ENCODE measurements at places on chromosomes 2 and 18.
A peak's percentile ranks its signal among the peaks of the same experiment; 100 is the strongest.

GRCh38 chr2:62215306-62216064, 19.6 kb downstream of the B3GNT2 start:
- DNase-seq = no peak

- DNase-seq = no peak
These were observed 112.3 kb upstream of the ATP5MC3 start for GRCh38 chr2:175293776-175294175.

DNA sequence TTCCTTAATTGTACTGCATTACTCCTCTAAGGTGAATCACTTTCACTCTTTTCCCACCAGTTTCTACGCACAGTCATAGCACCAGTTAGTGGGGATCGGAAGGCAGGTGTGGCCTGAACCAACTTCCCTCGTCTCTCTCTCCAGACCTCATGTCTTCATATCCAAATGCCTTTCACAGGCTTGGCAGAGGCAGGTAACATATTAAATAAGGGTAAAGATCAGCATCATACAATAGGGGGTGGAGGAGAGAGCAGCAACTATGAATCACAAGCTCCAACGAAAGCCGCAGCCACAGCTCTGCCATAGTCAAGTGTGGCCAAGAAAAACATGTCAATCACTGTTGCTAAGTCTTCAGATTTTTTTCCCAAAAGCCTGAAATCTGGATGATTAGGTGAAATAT, 40.3 kb downstream of the AP1S3 start:
- DNase-seq = no peak

DNA sequence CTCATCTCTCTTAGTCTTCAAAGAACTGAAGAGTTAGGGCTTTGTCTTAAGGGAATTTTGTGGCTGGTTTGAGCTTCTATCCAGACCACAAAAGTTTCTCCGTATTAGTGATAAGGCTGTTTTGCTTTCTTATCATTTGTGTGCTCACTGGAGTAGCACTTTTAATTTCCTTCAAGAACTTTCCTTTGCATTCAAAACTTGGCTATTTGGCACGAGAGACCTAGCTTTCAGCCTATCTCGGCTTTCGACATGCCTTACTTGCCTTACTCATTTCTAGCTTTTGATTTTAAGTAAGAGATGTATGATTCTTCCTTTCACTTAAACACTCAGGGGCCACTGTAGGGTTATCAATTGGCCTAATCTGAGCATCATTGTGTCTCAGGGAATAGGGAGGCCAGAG, 29.9 kb downstream of the HDHD2 start:
- no peak for DNase-seq

DNA sequence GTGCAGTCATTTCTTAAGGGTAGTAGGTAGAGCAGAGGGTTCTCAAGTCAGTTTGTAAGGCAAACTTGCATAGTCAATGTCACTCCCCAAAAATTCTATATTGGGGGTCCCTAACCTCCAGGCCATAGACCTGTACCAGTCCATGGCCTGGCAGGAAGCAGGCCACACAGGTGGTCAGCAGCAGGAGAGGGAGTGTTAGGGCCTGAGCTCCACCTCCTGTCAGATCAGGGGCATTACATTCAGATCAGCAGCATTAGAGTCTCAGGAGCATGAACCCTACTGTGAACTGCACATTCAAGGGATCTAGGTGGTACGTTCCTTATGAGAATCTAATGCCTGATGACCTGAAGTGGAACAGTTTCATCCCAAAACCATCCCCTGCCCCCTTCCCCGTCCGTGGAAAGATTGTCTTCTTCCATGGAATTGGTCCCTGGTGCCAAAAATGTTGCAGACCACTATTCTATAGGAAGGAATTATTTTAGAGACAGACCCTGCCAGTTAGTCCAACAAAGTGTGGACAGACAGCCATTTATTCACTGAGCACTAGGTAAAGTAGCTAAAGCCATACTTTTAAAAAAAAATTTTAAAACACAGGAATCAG, 6.7 kb downstream of the COA5 start:
- no peak for DNase-seq

- no peak for DNase-seq
These were observed 102.6 kb upstream of the SMIM21 start for GRCh38 chr18:75530118-75530517.

GRCh38 chr2:200762127-200762526, 49.6 kb upstream of the BZW1 start:
- DNase-seq = no peak

DNA sequence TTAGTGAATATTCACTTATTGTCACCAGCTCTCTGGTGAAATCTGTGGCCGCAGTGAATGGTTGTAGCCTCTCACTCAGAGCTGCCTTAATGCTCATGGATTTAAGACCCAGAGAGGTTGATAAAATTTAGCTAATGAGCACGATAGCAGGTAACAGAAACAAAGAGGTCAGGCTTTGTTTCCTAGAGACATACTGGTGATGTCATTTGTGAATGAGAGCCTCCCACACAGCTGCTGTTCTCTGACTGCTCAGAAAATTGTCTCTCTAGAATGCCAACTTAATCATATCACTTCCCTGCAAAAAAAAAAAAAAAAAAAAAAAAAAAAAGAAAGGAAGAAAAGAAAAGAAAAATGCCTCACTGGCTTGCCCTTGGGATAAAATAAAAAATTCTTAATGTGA, 411.7 kb upstream of the MYT1L start:
- no peak for DNase-seq

GRCh38 chr2:69514406-69514805, 77.2 kb upstream of the NFU1 start:
- DNase-seq = no peak

DNA sequence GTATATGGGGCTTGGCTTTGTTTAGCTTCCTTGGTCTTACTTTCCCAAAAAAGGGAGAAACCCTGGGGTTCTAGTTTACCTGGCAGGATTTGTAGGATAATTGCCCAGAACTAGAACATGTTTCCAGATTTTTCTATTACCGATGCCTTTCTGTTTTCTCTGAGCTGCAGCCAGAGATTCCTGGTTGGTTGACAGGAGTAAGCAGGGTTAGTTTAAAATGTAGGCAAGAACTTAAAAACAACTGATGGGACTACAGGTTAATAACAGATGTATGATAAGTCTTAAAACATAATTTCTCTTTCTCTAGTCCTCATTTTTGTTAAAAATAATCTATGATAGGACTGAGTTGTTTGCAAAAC, 38.9 kb upstream of the GMCL1 start:
- no peak for DNase-seq

DNA sequence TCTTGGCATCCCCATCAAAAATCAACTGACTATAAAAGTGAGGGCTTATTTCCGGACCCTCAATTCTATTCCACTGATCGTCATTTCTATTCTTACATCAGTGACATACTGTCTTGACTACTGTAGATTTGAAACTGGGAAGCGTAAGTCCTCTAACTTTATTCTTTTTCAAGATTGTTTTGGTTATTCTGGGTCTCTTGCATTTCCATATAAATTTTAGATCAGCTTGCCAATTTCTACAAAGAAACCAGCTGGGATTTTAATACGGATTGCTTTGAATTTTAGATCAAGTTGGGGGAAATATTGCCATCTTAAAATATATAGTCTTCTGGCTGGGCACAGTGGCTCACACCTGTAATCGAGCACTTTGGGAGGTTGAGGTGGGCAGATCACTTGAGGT, 17.9 kb upstream of the INPP4A start:
- no peak for DNase-seq

DNA sequence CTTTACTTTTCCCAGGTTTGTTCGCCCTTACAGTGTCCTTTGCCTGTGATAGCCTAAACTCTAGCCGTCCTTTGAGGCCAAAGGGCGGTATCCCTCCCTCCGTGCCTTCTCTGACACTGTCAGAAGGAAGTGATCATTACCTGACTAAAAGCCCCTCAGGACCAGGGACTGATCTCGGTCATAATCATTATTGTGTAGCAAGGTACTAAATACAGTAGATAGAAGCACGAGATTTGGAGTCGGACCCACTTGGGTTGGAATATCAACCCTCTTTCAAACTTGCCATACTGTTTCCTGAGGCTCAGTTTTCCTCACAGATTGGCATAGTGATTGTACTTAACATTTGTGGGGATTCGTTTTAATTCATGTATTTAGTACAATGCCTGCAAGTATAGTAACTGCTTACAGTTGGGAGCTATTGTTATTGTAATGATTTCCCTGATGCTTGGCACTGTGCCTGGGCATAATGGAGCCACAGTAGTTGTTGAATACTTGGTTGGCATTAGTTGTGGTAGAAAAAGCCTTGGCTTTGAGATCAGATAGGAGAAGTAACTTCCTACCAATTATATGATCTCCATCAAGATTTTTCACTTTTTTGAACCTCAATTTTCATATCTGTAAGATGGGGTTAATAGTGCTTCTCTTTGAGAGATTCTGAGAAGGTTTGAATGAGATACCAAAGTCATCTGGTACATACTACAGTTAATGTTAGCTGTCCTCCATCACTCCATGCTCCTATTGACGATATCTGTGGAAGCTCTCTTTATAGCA, 836 bp downstream of the STK11IP start:
- no peak for DNase-seq

- DNase-seq = no peak
These were observed 494.3 kb downstream of the STK39 start for GRCh38 chr2:167753142-167753541.

DNA sequence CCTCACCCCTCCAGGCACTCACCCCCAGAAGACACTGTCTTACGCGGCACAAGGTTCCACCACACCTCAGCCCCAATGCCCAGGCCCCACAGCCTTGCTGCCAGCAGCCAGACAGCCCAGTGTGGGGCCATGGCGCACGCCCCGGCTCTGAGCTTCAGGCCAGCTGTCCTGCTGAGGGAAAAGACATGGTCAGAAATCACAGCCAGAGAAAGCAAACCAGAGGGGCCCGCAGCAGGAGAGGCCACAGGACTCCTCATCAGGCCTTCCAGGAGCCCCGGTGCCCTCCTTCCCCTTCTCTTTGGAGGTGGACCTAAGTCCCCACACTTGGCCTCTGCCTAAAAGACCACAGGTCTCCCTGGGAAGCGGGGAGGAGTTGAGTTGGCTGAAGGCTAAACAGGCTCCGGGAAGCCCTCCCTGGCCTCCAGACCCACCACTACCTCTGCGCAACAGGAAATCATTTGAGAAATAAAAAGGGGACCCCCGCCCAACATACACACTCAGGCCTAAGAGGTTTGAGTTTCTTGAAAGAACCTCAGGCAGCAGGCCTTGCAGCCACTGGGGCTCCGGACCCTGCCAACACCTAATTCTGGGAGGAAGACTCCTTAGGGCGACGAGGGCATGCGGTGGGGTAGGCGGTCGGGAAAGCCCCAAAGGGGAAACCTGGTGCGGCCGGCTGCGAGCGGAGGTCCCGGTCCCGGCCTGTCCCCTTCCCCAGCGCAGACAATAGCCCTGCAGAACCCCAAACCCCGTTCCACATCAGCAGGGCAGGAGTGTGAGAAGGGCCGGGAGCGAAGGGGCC, 1.9 kb downstream of the SEMA4C start:
- DNase-seq = no peak

- no peak for DNase-seq
These were observed 61.2 kb upstream of the RBBP8 start for GRCh38 chr18:22871809-22872525.

GRCh38 chr2:75551434-75551833, 9.3 kb downstream of the EVA1A start:
- no peak for DNase-seq

DNA sequence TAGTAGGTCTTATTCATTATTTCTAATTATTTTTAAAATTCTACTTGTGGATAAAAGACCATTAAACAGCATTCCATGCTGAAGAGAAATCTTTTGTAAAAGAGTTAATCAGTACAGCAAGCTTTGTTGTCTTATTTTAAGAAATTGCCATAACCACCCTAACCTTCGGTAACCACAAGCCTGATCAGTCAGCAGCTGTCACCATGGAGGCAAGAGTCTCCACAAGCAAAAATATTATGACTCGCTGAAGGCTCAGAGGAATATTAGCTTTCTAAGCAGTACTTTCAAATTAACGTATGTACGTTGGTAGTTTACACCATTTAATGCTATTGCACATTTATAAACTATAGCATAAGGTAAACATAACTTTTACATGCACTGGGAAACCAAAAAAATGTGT, 650.5 kb upstream of the LINC00305 start:
- DNase-seq = no peak

- peak; percentile 68 for DNase-seq
These were observed at the start of gene GRHL1 for GRCh38 chr2:9951522-9952285. GRHL1 (plus strand) TSS chr2:9951693; CDS start chr2:9951834, 141 bp downstream.

DNA sequence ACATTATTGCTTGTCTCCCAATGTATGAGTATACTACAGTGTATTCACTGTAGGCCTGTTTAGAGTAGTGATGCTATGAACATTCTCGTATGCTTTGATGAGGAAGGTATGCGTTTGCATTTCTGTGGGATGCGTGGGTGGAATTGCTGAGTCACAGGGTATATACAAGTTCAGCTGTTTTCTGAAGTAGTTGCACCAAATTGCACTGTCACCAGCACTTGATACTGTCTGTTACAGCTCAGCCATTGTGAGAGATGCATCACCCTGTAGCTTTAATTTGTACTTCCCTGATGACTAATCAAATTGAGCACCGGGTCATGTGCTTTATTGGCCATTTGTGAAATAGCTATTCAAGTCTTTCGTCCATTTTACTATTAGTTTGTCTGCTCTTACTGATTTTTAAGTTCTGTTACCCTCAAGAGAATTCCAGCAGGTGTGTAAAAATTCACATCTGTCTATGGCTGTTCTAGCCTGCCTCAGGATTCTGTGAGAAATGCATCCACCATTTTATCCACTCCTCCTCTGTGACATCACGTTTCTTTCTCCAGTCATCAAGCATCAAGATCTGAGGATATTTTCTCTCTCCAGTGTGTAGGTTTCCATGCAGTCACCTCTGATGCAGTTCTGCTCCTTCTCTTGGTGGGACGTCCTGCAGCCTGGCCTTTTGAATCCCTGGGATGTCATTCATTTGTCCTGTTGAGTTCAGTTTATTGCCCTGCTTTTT, 72.5 kb downstream of the DGKD start:
- DNase-seq = no peak

DNA sequence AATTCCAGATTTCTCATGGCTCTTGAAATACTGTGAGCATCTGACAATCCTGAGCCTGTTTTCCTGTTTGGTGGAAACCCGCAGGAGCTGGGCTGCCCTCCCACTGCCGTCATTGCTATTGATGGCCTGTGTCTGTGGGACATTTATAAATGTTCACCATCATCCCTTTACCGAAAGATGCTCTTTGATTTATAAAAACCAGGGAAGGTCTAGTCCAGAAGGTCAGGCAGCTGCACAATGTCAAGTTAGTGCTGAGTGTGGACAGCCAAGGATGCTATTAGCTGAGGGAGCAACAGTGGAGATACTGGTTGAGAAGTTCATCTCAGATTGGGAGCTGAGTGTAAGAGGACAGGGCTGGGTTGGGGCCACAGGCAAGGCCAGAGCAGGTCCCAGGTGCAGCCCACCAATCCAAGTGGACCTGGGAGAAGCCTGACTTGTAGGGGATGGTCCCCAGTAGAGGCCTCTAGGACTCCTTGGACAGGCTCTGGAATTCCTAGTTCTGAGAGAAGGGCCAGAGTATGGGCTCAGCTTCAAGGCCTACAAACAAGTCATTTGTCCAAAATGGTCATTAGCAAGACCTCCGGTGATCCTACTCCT, 55.1 kb downstream of the COPS8 start:
- no peak for DNase-seq

GRCh38 chr2:219851801-219852481, 224.5 kb downstream of the SLC4A3 start:
- no peak for DNase-seq

- no peak for DNase-seq
These were observed 47.6 kb downstream of the STK17B start for GRCh38 chr2:196123679-196124373.
